Thoracic aorta (tissue), 2 donors: ENCODE measurements at places on chromosomes 4 and X.

DNA sequence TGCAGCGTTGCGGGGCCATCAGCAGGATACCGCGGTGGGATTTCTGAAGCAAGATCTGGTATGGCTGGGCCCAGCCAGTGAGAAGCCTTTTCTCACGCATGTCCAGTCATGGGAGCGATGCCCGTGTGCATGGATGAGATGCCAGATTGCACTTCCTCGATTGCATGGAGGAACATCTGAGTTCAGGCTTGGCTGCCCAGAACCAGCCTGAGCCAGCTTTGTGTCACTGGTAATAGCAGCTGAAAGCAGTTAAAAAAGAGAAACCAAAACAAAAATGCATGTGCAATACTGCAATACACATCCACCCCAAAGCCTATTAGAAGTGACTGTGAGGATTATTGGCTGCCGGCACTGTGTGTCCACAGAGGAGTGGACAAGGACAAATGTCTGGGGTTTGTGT is 59.3 kb downstream of the PSAPL1 start:
- DNase-seq: no peak

DNA sequence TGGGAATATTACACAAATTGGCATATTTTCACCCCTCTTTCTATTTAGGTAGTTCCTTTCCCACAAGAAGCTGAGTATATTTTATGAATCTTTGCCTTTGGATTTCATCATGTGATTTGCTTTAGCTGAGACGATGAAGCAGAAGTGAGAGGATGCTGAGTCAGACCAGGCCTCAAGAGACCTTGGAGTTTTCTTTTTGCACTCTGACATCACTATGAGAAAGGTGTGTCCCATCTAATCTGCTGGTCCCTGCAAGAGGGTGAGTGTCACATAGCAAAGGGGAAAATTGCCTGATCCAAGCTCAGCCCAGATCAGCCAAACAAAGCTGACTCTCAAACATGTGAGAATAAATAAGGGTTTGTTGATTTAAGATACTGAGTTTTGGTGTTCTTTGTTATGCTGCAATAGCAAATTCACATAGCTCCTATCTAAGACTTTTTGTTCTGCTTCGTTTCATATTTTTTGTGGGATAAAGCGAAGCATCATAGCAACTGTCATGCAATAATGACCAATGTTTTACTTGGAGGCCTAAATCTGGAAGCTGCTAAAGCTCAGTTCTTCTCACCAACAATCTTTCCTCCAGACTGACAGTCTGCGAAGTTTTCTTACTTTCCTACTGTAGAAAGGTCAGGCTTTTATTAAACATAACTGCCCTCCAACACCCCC is 176.9 kb downstream of the PDHA2 start:
- DNase-seq: no peak

- no peak for DNase-seq
Measured at GRCh38 chr4:139416073-139416673, 37.7 kb upstream of the RAB33B start.

DNA sequence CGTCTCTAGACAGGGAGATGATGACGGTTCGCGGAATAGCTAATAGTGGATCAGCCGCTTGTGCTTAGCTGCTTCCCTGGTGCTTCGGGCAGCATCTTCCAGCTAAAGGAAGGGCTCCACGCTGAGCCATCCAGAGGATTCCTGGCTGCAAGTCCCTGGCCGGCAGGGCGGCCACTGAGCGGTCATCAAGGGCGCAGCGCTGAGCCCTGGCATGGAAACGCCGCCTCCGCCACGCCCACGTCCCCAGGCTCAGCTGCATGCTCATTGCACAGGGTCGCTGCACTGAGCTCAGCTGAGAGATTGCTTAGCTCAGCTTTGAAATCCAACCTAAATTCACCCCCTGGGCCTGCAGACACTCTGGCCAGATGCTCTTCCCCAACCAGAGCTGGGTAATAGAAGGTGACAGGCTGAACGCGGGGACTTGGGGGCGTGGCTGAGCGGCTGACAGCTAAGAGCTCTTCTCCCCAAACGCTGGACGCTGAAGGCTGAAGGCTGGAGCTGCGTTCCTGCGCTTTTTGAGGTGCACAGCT is 118.2 kb upstream of the KIT start:
- peak; percentile 8 for DNase-seq

- no peak for DNase-seq
Measured at GRCh38 chrX:30900227-30900626, 11.2 kb upstream of the TAB3 start.

- no peak for DNase-seq
Measured at GRCh38 chrX:50567636-50568035, 97.0 kb upstream of the DGKK start.

GRCh38 chr4:162657966-162658365 is 494.2 kb upstream of the FSTL5 start:
- DNase-seq: no peak

DNA sequence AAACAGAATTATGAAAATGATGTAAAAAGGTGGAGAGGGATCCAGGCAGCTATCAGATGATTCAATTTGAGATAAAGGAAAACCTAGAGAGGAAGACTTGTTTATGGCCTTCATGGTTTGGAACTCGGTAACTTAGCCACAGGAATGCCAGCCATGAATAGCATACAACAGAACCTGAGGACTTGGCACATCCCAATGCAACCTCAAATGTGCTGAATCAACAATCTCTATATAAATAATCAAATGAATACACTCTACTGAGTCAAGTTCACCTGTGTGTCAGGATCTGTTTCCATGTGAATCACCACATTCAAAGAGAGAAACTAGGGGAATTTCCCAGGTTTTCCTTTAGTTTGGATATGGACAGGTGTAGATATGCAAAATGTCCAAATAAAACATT is 86.9 kb downstream of the MBNL3 start:
- no peak for DNase-seq

- DNase-seq: no peak
Measured at GRCh38 chr4:176102414-176103063, 36.9 kb downstream of the WDR17 start.

- DNase-seq: no peak
Measured at GRCh38 chr4:107248571-107248970, 212.5 kb upstream of the DKK2 start.

- no peak for DNase-seq
Measured at GRCh38 chr4:178395798-178396197, 953.6 kb upstream of the AGA start.

- no peak for DNase-seq
Measured at GRCh38 chr4:147052361-147052760, 106.7 kb upstream of the TTC29 start.

- no peak for DNase-seq
Measured at GRCh38 chr4:122041312-122041711, 89.5 kb upstream of the TRPC3 start.

DNA sequence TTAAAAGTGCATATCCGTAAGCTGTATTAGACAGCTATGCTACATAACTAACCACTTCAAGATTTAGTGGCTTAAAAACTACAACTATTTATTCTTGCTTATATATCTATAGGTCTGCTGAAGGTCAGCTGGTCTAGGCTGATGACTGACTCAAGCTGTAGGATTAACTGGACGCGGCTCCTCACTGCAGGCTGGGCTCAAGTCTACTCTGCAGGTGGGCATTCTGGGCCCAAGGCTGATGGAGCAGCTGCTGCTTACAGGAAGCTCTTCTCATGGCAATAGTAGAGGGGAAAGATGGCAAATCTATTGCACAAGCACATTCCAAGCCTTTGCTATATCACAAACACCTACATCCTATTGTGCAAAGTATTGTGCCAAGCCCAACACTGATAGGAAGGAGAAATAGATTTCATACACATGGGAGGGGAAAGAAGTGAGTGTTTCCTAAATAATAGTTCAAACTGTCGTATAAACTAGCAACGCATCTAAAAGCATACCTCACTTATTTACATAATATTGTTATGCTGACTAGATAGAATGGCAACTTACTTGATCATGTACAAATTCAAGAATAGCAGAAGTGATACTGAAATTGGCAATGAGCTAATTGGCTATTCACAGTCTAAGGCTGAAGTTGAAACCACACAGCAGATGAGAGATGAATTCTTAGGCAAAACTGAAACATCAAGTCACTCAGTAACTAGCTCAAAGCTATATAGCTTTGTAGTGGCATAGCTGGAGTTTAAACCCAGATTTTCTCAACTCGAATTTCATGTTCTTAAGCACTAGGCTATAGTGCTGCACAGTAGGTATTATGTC is 263.8 kb downstream of the NKX6-1 start:
- DNase-seq: no peak

GRCh38 chr4:109410776-109411175 is 22.8 kb upstream of the SEC24B start:
- no peak for DNase-seq

- no peak for DNase-seq
Measured at GRCh38 chrX:107560041-107560440, 68.3 kb upstream of the PRPS1 start.

DNA sequence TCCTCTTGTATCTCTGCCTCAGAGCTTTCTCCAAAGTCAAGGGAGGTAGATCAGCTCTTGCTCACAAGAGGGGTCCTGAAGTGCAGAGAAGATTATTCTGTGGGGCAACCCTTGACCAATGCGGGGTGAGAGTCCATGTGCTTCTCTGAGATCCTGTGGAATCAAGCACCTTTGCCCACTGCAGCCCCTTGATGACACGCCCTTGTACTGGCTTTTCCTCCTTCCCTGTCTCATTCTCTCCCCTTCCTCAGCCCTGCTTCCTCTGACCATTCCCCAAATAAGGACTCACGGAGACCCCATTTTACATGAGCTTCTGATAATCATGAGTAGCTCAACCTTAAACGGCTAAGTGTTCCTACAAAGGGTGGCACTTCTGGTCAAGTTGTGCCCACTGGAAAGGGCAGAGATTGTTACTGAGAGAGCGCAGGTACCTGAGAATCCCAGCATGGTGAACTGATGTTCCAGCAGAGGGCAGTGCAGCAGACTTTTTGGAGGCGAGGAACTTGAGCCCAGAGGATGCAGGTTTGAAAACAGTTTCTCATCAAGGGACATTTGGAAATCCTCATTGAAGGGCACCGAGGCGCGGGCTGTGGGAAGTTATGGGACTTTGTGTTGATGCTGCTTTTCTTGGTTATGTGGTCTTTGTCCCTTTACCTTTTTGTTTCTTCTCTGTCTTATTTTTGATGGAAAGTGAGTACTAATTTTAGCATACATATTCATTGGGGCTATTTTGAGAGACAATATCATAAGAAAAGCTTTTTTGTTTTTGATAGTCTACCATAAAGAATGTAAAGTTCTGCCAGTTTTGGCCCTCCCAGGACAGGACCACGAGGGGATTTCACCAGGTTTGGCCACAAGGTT is 201.3 kb downstream of the RBM46 start:
- no peak for DNase-seq

DNA sequence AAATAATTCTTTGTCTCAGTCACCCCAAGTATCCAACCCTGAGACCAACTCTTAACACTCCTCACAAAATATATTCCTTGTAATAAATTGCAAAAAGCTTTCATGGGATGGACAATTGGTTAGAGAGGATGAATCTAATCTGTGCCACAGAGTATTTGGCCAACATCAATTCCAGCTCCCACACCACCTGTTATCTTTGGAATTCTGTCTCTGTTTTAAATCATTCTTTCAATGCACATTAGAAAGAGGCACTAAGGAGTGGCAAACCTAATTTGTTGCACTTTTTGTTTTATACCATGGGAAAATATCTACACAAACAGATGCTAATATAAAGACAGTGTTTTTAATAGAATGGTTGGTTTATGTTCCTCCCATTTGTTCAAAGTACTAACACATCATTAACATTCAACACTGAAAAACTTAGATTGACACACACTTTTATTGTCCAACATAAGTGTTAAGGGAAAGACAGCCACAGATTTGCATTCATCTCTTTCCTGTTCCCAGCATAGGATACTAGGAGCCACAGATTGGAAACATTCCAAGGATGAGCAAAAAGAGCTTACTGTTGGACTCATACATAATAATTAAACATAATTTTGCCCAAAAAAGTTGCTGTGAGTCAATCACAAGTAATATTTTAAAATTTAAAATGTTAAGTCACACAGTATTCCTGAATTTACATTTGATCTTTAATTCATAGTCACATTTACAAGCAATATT is 116.4 kb downstream of the PPA2 start:
- DNase-seq: no peak
